Fibroblast of skin of scalp (primary cell): ENCODE measurements at places on chromosomes 1 and 21.
A peak's percentile ranks its signal among the peaks of the same experiment; 100 is the strongest.

DNA sequence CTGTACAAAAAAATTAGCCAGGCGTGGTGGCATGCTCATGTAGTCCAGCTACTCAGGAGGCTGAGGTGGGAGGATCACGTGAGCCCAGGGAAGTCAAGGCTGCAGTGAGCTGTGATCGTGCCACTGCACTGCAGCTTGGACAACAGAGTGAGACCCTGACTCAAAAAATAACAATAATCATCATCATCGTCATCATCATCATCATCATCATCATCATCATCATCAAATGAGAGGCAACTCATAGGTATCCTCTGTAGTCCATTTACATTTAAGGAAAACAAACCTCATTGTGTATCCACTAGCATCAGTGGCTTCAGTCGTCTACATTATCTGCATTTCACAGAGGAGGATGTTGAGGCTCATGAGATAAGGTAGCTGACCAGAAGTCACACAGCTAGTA, 68.8 kb upstream of the SELENON start:
- no peak for DNase-seq

DNA sequence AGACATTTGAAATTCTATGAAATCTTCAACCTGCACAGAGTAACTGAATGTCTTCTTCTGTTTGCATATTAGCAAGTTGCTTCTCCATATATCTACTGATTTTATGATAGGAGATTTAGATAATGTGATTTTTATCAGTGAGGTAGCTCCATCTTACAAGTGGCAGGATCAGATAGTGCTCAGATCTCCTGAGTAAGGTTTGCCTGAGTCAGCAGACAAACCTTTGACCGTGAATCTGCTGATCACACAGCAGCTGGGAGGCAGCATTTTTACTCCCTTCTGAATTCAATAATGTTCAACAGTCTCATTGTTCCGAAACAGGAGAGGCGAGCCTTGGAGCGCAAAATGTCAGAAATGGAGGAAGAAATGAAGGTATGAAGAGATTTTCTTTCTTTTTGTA, 141.4 kb downstream of the SYT2 start:
- no peak for DNase-seq

DNA sequence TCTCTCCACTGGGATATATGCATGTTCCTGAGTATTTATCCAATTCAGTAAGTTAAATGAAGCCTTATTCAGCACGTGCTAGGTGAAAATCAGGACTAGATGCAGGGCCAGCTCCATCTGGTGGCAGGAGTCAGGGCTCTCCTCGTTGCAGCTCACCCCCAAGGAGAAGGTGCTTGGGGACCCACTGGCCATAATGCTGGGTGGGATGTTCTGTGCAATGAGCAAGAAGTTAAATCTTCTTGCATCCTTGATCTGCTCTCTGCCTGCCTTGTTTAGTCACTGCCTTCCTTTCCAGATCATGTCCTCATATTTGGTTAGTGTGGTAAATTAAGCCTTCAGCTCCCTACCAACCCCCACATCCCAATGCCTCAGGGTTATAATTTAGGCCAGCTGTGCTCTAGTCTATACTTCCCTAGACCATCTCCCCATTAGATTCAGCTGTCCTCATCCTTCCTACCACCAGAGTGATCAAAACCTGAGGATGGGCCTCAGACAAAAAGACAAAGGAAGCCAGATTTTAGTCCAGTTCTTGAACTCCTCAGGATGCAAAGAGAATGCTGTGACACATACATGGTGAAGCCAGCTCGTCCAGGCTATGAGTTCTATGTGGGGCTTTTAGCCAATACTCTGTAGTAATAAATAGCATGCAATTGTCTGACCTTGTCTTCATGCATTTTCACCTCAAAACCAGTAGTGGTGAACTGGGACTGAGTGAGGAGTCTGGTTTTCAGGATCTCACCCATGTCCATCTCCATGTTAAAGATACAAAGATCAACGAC, 55.9 kb downstream of the SEC16B start:
- DNase-seq, result peak; percentile 45

DNA sequence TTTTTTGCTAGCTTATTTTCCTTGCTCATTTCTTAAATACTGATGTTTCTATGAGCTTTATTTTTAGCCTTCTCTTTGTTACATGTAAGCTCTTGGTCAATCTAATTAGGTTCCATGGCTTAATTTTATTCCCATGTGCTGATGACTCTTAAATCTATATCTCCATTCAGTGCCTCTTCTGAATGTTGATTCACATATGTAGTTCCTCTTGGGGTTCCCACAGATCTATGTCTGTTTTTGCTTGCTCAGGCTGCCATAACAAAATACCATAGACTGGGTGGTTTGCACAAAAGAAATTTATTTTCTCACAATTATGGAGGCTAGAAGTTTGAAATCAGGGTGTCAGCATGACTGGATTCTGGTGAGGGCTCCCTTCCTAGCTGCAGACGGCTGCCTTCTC, 58.3 kb upstream of the PLA2G4A start:
- no peak for DNase-seq

DNA sequence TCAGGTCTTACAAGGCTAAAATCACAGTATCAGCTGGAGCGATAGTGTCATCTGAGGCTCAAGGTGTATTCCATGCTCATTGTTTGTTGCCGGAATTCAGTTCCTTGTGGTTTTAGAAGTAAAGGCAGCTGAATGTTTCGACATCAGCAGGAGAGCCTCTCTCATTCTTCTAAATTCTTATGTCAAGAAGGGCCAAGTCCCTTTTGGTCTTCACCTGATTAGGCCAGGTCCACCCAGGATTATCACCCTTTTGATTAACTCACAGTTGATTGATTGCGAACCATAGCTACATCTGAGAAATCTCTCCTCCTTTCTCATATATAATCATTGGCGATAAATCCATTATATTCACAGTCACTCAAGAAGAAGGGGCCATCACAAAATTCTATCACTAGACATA, 806.7 kb upstream of the PRMT6 start:
- DNase-seq, result no peak

- no peak for DNase-seq
Observed at GRCh38 chr1:234694661-234695060, 84.7 kb upstream of the IRF2BP2 start.

GRCh38 chr1:153962088-153963029, 978 bp downstream of the SLC39A1 start:
- peak; percentile 48 for DNase-seq

DNA sequence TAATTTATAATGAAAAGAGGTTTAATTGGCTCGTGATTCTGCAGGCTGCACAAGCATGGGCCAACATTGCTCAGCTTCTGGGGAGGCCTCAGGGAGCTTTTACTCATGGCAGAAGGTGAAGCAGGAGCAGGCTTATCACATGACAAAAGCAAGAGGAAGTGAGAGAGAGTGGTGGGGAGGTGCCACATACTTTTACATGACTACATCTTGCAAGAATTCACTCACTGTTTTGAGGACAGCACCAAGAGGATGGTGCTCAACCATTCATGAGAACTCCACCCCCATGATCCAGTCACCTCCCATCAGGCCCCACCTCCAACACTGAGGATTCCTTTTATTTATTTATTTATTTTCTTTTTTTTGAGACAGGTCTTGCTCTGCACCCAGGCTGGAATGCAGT, 5.5 kb upstream of the PLEKHM2 start:
- peak; percentile 85 for DNase-seq

- DNase-seq, result no peak
Observed at GRCh38 chr1:213980906-213981305, 6.9 kb upstream of the PROX1 start.

GRCh38 chr1:207858281-207858680, 52.6 kb downstream of the CD34 start:
- DNase-seq, result no peak

DNA sequence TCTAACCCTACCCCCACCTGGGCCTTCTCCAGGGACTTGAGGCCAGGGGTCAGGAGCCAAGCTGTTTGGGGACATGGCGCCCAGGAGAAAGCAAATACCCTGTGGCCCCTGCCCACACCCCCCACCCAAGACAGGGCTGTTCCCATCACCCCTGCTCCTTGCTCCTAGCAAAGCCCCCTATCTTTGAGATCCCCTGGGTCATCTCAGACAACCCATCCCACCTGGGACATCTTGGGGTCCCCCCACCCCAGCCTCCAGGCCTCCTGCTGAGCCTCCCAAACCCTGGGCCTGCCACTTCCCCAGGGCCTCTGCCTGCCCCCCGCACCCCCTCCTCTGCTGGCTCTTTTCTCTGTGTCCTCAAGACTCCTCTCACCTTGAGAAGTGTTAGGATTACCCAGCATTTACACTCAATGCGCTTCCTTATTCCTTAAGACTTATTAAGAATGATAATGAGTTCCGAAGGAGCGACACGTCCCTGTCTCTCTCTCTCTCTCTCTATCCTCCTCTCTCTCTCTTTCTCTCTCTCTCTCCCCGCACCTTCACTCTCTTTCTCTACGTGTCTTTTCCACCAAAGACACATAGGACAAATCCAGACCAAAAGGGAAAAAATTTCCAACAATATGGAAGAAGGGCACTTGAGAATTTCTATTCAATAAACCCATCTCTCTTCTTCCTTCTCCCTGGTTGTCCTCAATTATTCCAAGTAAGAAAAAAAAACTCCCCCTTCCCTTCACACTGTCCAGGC, 7.2 kb downstream of the CASZ1 start:
- DNase-seq, result no peak

DNA sequence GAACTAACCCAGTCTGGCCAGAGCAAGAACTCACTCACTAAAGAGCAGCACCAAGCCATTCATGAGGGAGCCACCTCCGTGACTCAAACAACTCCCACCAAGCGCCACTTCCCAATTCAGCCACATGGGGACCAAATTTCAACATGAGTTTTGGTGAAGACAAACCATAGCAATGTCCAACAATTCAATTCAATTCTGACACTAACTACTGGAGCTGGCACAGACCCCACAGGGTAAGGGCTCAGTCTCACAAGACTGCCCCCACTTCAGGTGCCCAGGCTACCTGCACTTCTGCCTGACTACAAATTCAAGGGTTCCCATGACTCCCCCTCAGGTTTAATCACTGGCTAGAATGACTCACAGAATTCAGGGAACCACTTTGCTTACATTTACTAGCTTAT, 48.8 kb upstream of the RAP1A start:
- peak; percentile 9 for DNase-seq

DNA sequence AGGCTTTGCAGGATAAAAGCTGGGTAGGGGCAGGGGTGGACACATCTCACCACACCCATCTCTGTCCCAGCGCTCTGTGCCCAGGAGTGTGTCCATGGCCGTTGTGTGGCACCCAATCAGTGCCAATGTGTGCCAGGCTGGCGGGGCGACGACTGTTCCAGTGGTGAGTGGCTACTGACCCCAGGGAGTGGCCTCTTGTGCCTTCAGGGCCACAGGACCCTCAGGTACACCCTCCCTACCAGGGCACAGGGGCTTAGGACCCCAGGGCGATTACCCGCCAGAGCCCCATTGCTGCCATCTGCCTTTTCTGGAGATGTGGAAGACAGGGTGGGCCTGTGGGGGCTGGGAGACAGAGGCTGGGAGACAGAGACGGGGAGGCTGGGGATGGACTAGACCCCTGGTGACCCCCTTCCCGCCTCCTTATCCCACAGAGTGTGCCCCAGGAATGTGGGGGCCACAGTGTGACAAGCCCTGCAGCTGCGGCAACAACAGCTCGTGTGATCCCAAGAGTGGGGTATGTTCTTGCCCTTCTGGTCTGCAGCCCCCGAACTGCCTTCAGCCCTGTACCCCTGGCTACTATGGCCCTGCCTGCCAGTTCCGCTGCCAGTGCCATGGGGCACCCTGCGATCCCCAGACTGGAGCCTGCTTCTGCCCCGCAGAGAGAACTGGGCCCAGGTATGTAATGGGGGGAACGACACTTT, 12.8 kb downstream of the PEAR1 start:
- DNase-seq, result no peak

DNA sequence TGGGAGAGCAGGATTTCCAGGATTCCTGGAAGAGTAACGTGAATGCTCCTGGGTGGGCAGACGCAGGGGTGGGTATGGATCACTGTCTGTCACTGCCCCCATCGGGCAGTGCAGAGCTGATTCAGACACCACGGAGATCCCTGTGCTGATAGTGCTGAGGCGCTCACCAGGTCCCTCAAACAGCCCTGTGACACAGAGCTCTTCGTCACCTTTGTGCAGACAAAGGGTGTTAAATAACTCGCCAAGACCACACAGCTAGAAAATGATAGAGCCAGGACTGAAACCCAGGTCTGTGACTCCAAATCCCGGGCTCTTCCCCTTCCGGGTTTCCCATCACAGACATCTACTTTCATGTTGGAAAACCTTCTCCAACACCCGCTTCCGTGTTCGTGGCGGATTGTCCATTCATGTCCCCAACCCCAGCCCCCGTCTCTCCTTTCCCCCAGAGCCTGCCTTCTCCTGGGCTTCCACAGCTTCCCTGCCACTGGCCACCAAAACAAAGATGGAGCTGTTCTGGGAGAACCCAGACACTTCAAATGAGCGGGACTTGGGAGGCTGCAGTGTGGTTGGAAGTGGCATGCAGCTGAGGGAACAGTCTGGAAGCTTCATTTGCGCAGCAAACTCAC, 2.6 kb downstream of the EFHD2 start:
- DNase-seq, result no peak

GRCh38 chr1:202078241-202078640, 44.5 kb upstream of the GPR37L1 start:
- no peak for DNase-seq

- no peak for DNase-seq
Observed at GRCh38 chr1:103854279-103854678, 104.6 kb downstream of the AMY1C start.

DNA sequence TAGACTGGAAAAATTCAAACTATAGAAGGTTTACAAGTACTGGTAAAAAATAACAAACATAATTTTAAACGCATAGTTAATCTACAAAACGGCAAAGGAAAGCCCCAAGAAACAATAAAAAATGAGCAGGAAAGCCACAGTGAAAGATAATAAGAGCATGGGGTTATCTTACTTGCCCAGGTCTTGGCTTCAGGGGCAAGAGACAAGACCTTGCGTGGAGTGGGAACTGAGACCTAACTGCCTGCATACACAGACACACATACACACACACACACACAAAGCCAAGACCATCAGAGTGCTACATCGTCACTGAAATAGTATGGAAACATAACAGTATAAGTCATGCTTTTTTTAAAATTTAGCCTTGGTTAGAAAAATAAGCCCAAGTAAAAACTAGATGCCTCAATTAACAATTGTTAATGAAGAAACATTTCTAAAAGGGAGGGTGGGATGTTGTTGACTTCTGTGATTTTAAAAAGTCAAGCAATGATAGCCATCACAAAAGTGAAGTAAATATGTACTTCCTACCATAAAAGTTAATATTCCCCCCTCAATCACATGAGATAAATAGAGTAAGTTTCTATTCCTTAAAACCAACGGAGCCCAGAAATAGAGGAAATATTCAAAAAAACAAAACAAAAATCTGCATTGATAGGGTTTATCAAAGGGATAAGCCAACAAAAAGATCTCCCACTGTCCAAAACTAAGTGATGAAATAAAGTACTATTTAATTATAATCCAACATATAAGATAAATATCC, 29.4 kb upstream of the CRP start:
- no peak for DNase-seq
